Fibroblast of mammary gland (primary cell): ENCODE measurements at places on chromosomes 12 and 14.

- peak; percentile 20 for DNase-seq
These were observed 177.0 kb upstream of the PRMT8 start for GRCh38 chr12:3313675-3314663.

- DNase-seq, result peak; percentile 95
These were observed 3.4 kb upstream of the GLRX5 start for GRCh38 chr14:95531473-95531872.

DNA sequence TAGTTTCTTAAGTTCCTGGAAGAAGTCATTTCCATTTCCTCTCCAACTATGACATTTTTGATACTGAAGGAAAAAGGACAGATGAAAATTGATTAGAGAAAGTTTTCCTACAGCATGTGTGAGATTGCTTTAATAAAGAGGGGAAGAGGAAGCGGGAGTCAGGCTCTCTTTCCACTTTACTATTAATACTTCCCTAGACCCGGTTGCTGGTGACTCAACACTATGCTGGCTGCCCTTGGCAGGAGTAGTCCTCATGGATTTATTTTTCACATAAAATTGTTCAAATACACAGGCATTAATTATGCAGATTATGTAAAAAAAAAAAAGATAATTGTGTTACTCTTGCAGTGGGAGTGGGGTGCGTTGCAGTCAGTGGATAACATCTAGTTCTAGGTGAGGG is 293.4 kb downstream of the EGLN3 start:
- DNase-seq, result peak; percentile 41

GRCh38 chr12:49462083-49462744 is 76.6 kb upstream of the KCNH3 start:
- DNase-seq, result peak; percentile 23

DNA sequence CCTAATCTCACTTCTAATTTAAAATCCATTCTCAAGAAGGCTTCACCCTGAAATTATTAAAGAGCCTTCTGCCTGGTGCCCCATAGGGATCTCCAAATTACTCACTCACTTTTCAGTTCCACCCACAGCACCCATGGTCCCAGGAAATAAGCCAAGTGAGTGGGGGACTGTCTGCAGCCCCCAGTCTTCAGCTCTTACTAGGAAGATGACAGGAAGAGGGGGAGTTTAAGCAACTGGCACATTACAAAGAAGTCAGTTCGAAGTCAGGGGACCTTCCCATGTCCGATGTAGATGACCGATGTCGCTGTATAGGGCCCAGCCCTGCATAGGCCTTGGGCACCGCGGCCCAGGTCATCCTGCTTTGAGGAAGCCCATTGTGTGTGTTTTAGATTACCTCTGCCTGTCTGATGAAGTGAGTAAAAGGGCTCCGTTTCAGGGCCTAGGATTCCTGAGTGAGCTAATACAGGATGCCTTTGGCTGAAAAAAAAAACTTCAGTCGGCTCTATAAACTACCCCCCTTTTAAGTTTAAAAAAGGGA is 1.9 kb downstream of the ACTN1 start:
- no peak for DNase-seq

DNA sequence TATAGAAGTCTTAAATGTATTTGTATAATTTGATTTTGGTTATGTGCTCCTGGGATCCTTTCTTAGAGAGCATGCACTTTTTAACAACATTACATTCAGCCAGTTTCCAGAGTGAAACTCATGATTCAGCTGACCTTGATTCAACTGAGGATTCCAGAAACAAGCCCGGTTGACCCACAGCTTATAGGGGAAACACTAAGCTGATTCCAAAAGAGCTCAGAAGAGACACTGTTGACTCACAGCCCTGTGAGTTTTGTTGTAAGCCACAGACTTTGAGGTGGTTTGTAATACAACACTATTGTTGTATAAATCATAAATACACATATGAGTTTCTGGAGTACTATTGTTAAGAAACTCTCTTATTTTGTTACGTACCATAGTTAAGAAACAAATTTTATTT is 133.8 kb upstream of the MGAT4C start:
- DNase-seq, result peak; percentile 2

DNA sequence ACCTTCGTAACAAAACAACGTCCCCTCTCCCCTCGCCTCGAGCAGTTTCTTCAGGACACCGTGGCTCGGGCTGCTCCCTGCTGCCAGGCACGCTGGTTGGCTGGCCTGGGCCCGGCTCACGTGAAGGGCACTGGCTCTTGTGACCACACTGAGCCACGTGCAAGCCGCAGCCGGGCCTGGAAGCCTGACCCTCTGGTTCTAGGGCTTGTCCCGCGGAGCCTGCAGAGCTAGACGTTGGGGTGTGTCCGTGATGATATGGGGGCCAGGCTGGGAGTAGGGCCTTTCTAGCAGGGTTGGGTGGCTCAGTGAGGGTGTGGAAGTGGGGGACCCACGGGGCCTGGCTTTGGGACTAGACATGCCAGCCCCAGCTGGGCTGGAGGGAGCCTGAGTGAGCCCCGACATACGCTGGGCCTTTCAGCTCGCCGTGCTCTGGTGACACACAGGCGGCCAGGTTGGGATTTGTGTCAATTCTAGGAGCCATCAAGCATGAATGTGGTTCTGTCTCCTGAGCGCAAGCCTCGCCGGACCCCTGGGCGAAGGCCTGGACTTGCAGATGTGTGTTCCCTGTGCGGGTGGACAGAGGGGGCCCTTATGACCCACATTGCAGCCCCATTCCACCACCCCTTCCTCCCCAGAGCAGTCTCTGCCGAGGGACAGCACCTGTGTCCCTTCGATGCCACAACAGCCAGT is 13.6 kb upstream of the AMN start:
- DNase-seq, result no peak

GRCh38 chr12:92729773-92730305 is 27.1 kb downstream of the PLEKHG7 start:
- DNase-seq, result no peak
